SK-N-SH (cell line): ENCODE measurements at places on chromosomes 13 and 19. TPM values are rescaled to one million over a fixed set of nuclear protein-coding genes. Genes with fewer than 3 reads are reported as not detected.
A peak's percentile ranks its signal among the peaks of the same experiment; 100 is the strongest.

KIR3DL2 gene
- not detected in 2 replicates for polyA plus RNA-seq

GRCh38 chr19:1823539-1824251, 11.6 kb upstream of the ATP8B3 start:
- no peak overlapping the region; the same call in 1 of the 2 replicates for H3K27ac ChIP-seq
- peak; percentile 55 for DNase-seq
- no peaks in the 10 kb centered on the region for H3K27me3 ChIP-seq
- H3K36me3 ChIP-seq, result peaks cover 44% of the 10 kb centered on the region; the same call in 1 of the 2 replicates
- no peaks in the 10 kb centered on the region for H3K4me1 ChIP-seq
- no peak overlapping the region for H3K4me3 ChIP-seq

DNA sequence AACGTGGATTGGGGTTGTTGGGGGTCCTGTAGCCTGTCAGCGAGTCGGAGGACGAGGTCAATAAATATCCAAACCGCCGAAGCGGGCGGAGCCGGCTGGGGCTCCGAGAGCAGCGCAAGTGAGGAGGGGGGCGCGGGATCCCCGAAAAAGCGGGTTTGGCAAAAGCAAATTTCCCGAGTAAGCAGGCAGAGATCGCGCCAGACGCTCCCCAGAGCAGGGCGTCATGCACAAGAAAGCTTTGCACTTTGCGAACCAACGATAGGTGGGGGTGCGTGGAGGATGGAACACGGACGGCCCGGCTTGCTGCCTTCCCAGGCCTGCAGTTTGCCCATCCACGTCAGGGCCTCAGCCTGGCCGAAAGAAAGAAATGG, 754 bp upstream of the SIX5 start:
- H3K4me3 ChIP-seq, result peak overlapping the region; percentile 55
- no peaks in the 10 kb centered on the region for H3K27me3 ChIP-seq
- peak overlapping the region; percentile 79 for H3K27ac ChIP-seq
- H3K4me1 ChIP-seq, result peaks cover 8% of the 10 kb centered on the region
- H3K36me3 ChIP-seq, result peaks cover 26% of the 10 kb centered on the region; the same call in 1 of the 2 replicates

DNA sequence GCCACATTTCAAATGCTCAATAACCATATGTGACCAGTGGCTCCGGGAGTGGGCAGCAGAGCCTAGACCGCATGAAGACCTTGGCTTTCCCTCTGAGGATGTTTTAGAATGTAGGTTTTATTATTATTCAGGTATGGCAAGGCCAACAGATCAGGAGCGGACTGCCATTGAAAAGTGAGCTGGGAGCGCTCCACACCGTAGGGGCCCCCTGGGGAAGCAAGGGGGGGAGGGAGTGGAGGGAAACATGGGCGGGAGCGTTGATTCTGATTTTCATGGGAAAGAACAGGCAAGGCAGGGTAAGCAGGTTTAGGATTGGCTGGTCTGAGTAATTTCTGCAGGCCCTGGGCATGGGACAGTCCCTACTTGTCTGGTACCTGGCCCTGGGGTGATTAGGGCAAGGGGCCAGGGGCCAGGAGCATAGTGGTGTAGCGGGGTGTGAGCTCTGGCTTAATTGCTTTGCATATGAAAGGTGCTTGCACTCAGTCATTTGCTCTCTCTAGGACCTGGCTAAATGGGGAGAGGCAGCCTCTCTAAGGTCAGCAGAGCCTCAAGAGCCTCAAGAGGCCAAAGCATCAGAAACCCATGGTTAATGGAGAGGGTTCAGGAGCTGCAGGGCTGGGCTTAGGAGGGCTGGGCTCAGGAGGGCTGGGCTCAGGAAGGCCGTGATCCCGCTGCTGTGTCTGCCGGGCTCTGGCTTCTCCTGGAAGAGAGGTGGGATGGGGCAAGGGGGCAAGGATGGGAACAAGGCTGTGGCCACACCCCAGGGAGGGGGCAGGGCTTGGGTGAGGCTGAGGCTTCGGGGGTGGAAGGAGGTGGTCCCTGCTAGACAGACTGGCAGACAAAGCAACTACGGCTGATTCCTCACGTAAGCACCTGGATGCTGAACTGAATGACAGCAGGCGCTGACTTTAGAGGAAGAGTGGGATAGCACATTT, 82.0 kb upstream of the WASF3 start:
- H3K27me3 ChIP-seq, result no peaks in the 10 kb centered on the region
- H3K36me3 ChIP-seq, result no peaks in the 10 kb centered on the region
- no peaks in the 10 kb centered on the region for H3K4me1 ChIP-seq
- no peak for DNase-seq

- no peaks in the 10 kb centered on the region for H3K27me3 ChIP-seq
- no peak for DNase-seq
- no peak overlapping the region for H3K4me3 ChIP-seq
These were observed 179.6 kb upstream of the MIR17HG start for GRCh38 chr13:91167706-91168385.

- peaks cover 29% of the 10 kb centered on the region; the same call in 1 of the 2 replicates for H3K27me3 ChIP-seq
- peak; percentile 44 for DNase-seq
- no peak overlapping the region for H3K27ac ChIP-seq
- H3K4me1 ChIP-seq, result no peaks in the 10 kb centered on the region
These were observed 11.6 kb downstream of the NFILZ start for GRCh38 chr19:8641908-8642547.

DNA sequence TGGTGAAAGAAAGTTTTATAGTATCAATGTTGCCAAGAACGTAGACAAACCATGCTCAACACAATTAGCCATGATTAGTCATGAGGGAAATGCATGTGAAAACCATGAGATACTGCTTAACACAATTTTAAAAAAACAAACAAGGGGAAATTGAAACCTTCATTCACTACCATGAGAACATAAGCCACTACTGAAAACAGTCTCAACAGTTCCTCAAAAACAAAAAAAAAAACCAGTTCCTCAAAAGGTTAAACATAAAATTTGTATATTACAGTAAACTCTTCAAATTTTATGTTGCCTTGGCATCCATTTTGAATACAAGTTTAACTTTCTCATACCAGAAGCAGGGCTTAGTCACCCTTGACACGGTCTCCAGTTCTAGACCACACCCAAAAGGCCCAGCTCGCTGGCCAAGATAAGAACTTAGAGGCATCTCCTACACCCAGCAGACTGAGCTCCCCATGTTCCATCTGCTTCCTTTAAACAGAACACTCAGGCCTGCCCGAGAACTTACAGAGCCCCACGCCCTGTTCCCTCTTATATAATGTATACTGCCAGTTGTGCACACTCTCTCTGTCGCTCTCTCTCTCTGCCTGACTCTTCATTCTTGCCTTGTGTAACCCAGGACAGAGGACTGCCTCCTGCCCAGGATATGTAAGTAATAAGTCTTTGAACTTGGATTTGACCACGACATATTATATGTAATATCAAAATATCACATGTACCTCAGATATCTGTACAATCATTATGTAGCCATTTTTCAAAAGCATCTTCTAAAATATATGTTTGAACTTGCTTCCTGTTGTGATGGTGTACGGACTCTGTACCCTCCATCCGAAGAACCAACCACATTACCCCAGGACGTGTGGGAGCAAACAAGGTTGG, 67.4 kb downstream of the STK24 start:
- peaks cover 31% of the 10 kb centered on the region for H3K4me1 ChIP-seq
- H3K27me3 ChIP-seq, result no peaks in the 10 kb centered on the region
- H3K4me3 ChIP-seq, result no peak overlapping the region

GRCh38 chr19:56866538-56866937, 26.0 kb upstream of the PEG3 start:
- no peaks in the 10 kb centered on the region for H3K27me3 ChIP-seq
- DNase-seq, result peak; percentile 17
- no peak overlapping the region for H3K27ac ChIP-seq
- H3K36me3 ChIP-seq, result no peaks in the 10 kb centered on the region
- no peaks in the 10 kb centered on the region for H3K4me1 ChIP-seq

DNA sequence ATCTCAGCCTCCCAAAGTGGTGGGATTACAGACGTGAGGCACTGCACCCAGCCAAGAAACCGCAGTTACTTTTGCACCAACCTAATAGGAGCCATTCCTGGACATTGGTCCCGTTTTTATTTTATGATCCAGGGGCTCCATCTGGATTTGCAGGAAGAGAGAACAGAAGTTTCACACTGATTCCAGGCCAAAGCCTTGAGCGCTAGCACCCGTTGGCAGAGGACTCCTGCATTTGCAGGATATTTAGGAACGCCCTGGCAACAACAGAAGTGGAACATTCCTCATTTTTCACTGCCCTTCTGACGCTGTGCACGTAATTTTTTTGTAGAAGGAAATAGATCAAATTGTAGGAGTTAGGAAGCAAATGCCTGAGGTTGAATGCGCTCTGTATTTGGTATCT, 11.7 kb upstream of the SULT2A1 start:
- H3K27me3 ChIP-seq, result peaks cover 58% of the 10 kb centered on the region
- no peak overlapping the region for H3K4me3 ChIP-seq
- no peak for DNase-seq
- no peaks in the 10 kb centered on the region for H3K36me3 ChIP-seq
- H3K4me1 ChIP-seq, result no peaks in the 10 kb centered on the region
- no peak overlapping the region for H3K27ac ChIP-seq
